Activated CD4-positive, alpha-beta memory T cell treated with anti-CD3 and anti-CD28 coated beads for 36 hours (primary cell): ENCODE measurements at places on chromosomes 12 and 14. TPM values are rescaled to one million over a fixed set of nuclear protein-coding genes. Genes with fewer than 3 reads are reported as not detected.

Gene KCNK10
- not detected for total RNA-seq

Gene PTPRQ
- not detected for total RNA-seq

GRCh38 chr14:31405599-31406232 is 14.6 kb downstream of the HEATR5A start:
- H3K4me1 ChIP-seq: peaks cover 5% of the 10 kb centered on the region
- H3K27ac ChIP-seq: no peak overlapping the region
- no peaks in the 10 kb centered on the region for H3K27me3 ChIP-seq
- DNase-seq: no peak

- H3K4me1 ChIP-seq: no peaks in the 10 kb centered on the region
- H3K36me3 ChIP-seq: no peaks in the 10 kb centered on the region
- no peak for DNase-seq
Observed at GRCh38 chr12:110966081-110966760, 45.8 kb upstream of the MYL2 start.

DNA sequence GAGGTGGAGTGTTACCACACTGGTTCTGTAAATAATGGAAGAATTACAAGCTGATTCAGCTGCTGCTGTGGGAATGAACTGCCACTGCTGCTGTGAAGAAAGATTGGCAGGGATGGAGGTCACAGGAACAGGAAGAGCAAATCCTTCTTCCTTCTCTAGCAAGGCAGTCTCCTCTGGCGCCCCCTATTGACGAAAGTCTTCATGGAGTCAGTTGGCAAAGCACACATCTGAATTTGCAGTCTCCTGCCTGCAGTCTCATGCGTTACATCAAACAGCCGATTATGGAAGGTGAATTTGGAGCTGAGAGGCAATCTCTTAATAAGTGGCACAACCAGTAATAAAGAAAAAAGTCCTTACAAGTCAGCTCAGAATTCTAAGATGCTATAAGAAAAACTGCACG is 106.0 kb upstream of the TMTC1 start:
- H3K4me1 ChIP-seq: no peaks in the 10 kb centered on the region
- no peak overlapping the region for H3K4me3 ChIP-seq
- no peaks in the 10 kb centered on the region for H3K36me3 ChIP-seq
- no peak overlapping the region for H3K27ac ChIP-seq
- peak; percentile 25 for DNase-seq
